ENCODE measurements at places on chromosomes 12 and 14. TPM values are rescaled to one million over a fixed set of nuclear protein-coding genes. Genes with fewer than 3 reads are reported as not detected.

DNA sequence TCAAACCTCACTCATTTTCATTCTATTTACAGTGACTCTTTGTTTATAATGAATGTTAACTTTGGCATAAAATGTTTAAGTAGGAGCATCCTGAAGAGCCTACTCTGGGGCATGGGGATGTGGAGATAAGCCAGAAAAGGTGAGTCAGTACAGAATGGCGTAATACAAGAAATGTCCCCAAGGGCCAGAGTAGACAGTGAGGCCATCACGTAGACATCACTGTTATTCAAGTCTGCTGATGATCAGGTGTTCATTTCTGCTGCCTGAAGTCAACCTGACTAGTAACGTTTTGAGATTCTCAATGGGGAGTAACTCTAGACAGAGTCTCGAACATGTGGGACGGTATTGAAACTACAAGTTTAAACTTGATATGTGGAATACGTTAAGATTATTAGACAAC lies 47.6 kb upstream of the PKP2 start:
- no peaks in the 10 kb centered on the region for H3K27me3 ChIP-seq
- H3K4me1 ChIP-seq, result no peaks in the 10 kb centered on the region
- H3K4me3 ChIP-seq, result no peak overlapping the region

- H3K27ac ChIP-seq, result no peak overlapping the region
- H3K36me3 ChIP-seq, result no peaks in the 10 kb centered on the region
- no peaks in the 10 kb centered on the region for H3K27me3 ChIP-seq
- no peak for DNase-seq
- H3K4me1 ChIP-seq, result no peaks in the 10 kb centered on the region
These were observed 174.0 kb downstream of the EGLN3 start for GRCh38 chr14:33776871-33777270.

DNA sequence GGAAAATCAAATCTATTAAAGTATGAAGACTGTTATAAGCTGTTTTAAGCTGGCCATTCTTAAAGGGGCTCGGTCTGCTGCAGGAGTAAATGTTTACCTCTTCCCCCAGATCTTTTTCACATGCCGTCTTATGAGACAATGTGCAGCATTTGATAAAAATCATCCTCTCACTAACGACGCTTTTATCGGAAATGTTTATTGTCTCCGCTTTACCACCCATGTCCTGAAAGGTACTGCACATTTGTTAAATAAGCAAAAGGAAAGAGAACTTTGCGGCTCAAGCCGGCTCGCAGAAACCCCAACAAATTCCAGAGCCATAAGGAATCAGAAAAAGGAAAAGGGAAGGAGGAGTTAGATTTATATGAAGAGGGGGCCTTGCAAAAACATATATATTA lies 137.8 kb downstream of the HMGA2 start:
- H3K4me1 ChIP-seq, result no peaks in the 10 kb centered on the region
- no peaks in the 10 kb centered on the region for H3K36me3 ChIP-seq
- no peak for DNase-seq
- no peak overlapping the region for H3K27ac ChIP-seq
- H3K4me3 ChIP-seq, result no peak overlapping the region

GRCh38 chr14:88184956-88185355 lies 138.1 kb downstream of the KCNK10 start:
- H3K4me3 ChIP-seq, result no peak overlapping the region
- H3K36me3 ChIP-seq, result no peaks in the 10 kb centered on the region
- no peaks in the 10 kb centered on the region for H3K27me3 ChIP-seq
- no peak for DNase-seq

DNA sequence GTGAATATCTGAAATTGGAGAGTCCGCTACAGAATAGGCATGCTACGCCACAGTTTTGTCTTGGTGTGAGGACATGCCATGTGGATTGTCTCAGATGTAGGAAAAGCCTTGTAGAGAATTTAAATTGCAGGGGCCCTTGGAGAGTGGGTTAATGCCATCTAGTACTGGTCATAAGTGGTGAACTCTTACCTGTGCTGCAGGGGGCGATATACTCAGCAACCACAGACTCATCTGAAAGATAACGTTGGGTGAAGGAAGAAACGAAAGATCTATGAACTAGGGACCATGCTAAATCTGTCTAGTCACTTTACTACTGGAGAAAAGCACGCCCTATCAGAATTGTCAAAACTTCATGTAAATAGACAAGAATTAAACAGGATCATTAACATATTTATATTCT lies 33.7 kb upstream of the A2M start:
- no peaks in the 10 kb centered on the region for H3K27me3 ChIP-seq
- H3K27ac ChIP-seq, result no peak overlapping the region
- H3K4me3 ChIP-seq, result no peak overlapping the region
- DNase-seq, result no peak

DNA sequence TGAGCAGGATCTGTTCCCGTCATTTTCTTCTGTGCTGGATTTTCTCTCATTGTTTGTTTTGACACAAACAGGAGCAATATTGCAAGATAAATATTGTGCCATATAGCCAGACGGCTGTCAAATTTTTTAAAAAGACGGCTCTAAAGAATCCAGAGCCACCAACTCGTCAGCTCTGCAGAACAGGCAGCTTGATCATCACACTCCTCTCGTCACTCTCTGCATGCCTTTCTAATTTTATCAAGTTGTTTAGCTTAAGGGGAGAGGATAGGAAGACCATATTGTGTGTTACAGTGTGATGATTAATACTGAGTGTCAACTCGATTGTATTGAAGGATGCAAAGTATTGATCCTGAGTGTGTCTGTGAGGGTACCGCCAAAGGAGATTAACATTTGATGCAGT lies 562.8 kb downstream of the GALC start:
- H3K4me1 ChIP-seq, result no peaks in the 10 kb centered on the region
- H3K4me3 ChIP-seq, result no peak overlapping the region
- no peak for DNase-seq
- H3K27ac ChIP-seq, result no peak overlapping the region
- H3K36me3 ChIP-seq, result no peaks in the 10 kb centered on the region
- no peaks in the 10 kb centered on the region for H3K27me3 ChIP-seq

DNA sequence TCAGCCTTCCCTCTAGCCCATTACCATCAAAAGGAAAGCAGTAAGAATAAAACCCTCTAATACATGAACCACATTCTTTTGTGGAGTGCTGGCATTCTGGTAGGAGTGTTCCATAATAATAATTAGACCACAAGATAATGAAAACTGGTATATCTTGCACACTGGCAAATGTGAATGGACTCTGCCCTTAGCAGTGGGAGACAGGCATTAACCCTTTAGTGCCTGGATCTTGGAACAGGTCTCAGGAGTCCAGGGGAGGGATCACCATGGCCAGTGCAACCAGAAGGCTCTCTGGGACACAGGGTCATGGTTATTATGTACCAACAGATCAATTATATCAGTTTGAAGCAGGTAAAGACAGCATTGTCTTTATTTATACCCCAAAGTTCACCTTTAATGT lies 387.5 kb upstream of the TMPO start:
- H3K27ac ChIP-seq, result peak overlapping the region; percentile 16
- no peaks in the 10 kb centered on the region for H3K4me1 ChIP-seq
- no peak overlapping the region for H3K4me3 ChIP-seq
- no peaks in the 10 kb centered on the region for H3K27me3 ChIP-seq
- DNase-seq, result no peak
- no peaks in the 10 kb centered on the region for H3K36me3 ChIP-seq

DNA sequence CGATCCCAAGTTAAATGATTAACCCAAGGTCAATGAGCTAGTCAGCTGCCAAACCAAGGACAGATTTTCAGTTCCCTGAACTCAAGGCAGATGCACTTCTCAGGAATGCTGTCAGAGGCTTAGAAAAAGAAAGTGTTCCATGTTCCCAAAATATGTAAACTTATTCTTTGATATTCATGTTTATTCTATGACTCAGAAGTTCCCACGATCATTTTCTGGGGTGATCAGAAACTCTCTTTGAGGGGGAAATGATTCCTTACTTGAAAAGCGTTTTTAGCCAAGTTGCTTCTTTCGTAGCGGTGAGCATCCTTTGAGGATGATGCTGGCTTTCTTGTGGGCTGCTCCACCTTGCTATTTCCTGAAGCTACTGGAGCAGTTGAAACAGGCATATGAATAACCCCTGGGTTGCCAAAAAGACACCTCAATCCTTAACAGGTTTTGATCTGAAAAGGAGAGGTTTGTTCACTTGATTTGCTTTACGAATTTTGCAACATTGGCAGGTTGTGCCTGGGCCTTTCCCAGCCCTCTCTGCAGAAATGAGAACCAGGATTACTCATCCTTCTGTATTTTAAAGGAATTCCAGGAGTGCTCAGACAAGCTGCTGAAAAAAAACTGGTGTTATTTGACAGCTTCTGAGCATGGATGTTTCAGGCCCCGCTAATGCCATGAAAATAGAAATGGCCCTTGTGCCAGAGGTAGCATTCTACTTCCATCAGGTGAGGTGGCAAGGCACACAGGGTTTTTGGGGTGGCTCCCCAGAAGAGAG lies 121.4 kb upstream of the HIF1A start:
- peaks cover 9% of the 10 kb centered on the region for H3K4me1 ChIP-seq
- H3K4me3 ChIP-seq, result no peak overlapping the region
- no peak for DNase-seq
- H3K27me3 ChIP-seq, result no peaks in the 10 kb centered on the region
- no peaks in the 10 kb centered on the region for H3K36me3 ChIP-seq
- no peak overlapping the region for H3K27ac ChIP-seq

GRCh38 chr14:94394025-94394493 lies 5.7 kb upstream of the SERPINA1 start:
- H3K36me3 ChIP-seq, result no peaks in the 10 kb centered on the region
- DNase-seq, result no peak
- H3K27ac ChIP-seq, result no peak overlapping the region
- no peaks in the 10 kb centered on the region for H3K27me3 ChIP-seq

- H3K4me1 ChIP-seq, result peaks cover 9% of the 10 kb centered on the region
- H3K27ac ChIP-seq, result no peak overlapping the region
- H3K27me3 ChIP-seq, result no peaks in the 10 kb centered on the region
- peaks cover 17% of the 10 kb centered on the region for H3K36me3 ChIP-seq
These were observed 4.4 kb upstream of the M6PR start for GRCh38 chr12:8953773-8954402.

DNA sequence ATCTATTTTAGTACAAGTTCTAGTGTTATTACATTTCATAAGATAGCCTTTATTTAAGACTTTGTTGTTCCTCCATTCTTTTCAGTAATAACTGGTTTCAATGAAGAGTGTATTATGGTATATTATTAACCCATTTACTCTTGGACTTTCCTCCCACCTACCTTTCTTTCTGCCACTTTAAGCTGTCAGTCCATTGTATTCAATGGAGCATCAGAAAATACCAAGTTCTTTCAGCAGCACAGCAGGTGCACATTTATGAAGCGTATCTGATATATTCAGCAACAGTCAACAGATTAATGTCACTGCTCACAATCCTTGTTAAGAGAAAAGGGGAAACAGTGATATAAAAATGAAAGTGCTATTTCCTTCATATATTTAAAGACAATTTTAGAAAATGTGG lies 660.9 kb downstream of the C12orf50 start:
- no peaks in the 10 kb centered on the region for H3K4me1 ChIP-seq
- no peak overlapping the region for H3K27ac ChIP-seq
- H3K36me3 ChIP-seq, result no peaks in the 10 kb centered on the region
- H3K4me3 ChIP-seq, result no peak overlapping the region

DNA sequence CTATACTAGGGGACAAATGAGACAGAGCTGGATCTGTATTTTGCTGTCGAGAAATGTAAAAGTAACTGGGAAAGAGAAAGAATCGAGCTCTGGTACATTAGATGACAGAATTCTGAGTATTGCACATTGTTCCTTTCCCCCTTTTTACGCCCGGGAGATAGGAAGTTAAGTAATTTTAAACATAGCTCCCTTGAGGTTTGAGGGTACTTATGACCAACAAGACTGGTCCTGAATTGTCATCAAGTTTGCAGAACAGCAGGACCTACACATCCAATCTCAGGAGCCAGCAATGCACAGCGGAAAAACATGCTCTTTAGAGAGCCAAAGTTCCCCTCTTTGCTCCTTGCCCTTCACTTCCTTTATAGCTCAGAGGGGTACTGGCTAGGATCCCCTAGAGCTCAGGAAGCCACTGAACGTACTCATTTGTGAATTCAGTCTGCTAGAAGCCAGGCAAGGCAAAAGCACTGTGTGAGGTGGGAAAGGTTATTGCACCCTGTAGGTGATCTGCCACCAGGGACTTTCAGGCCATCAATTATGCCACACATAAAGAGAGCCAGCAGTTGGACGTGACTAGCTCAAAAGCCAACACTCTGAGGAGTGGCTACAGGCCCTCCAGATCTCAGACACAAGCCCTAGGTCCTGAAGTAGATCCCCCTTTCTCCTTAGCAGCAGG lies 333.8 kb downstream of the KCNH5 start:
- no peak overlapping the region for H3K27ac ChIP-seq
- no peaks in the 10 kb centered on the region for H3K27me3 ChIP-seq
- H3K4me1 ChIP-seq, result no peaks in the 10 kb centered on the region

DNA sequence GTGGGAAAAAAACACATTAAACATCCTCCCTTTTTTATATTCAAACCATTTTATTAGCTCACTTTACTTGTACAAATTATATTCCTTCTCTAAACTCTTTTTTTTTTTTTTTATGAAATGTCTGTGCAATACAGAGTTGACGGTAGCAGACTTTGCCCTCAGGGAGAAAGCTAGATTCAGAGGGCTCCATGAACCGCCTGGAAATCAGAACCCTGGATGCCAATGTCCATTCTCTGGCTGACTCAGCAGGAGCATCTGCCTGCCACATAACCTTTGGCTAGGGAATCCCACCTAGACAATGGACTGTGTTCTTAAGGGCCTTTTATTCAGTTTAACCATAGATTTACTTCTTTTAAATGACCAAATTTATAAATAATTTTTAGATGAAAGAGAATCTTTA lies 467.0 kb downstream of the MDGA2 start:
- no peaks in the 10 kb centered on the region for H3K36me3 ChIP-seq
- no peaks in the 10 kb centered on the region for H3K4me1 ChIP-seq
- no peaks in the 10 kb centered on the region for H3K27me3 ChIP-seq
- no peak overlapping the region for H3K4me3 ChIP-seq
- DNase-seq, result no peak

DNA sequence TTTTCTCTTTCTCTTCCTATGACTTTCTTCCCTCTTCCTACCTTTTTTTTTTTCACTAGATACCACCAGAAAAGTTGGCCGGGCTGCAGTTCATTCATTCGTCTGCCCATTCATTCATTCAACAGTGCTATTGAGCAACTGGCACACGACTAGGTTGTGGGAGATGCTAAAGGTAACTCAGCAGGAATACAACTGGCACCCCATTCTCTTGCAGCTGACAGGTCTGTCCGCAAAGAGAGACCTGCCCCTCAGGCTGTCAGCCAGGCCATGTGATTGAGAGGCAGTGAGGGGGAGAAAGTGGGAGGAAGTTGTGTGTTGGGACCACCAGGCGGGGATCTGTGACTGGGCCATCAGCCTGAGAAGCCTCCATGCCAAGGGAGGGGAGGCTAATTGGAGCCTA lies 105.2 kb downstream of the TSPAN9 start:
- no peak overlapping the region for H3K4me3 ChIP-seq
- no peak for DNase-seq
- H3K27ac ChIP-seq, result no peak overlapping the region
- H3K36me3 ChIP-seq, result no peaks in the 10 kb centered on the region
- peaks cover 15% of the 10 kb centered on the region for H3K4me1 ChIP-seq
- H3K27me3 ChIP-seq, result no peaks in the 10 kb centered on the region

GRCh38 chr14:94690486-94690885 lies 78.3 kb downstream of the SERPINA3 start:
- no peaks in the 10 kb centered on the region for H3K4me1 ChIP-seq
- no peak overlapping the region for H3K27ac ChIP-seq
- H3K27me3 ChIP-seq, result no peaks in the 10 kb centered on the region

Gene PPFIA2
- 1.2 TPM for total RNA-seq

Gene MYL2
- 31,606 TPM for total RNA-seq

Gene CSAD
- total RNA-seq, result 6.3 TPM

Gene CD163
- 30.2 TPM for total RNA-seq

Gene NPAS3
- total RNA-seq, result 1.5 TPM

Measured in psoas muscle (tissue), 8 donors.